MG63 (cell line): ENCODE measurements at places on chromosomes 11 and 22.
A peak's percentile ranks its signal among the peaks of the same experiment; 100 is the strongest.

- no peak for DNase-seq
Measured at GRCh38 chr22:46063846-46064227, 86.5 kb upstream of the PPARA start.

- DNase-seq: peak; percentile 87
Measured at GRCh38 chr11:12377106-12377823, at the start of gene PARVA. Gene PARVA, plus strand, starts transcription at chr11:12377571. Its CDS starts 77 bp downstream, at chr11:12377648.

DNA sequence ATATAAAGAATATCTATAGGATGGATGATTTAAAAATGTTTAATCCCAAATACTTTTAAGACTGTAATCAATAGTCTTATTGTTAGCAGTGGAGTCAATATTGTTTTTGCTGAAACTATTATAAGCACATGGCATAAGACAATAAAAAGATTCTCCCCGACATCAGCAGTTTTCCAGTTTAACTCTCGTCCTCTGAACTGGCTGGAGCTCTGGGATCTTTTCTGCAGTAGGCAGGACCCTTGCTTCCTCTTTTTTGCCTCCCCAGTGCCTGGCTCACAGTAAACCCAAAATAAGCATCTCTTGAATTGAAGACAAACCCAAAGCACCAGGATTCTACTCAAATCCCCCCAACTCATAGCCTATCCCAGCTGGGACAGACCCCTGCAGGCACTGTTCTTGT, 32.9 kb downstream of the KCNJ1 start:
- no peak for DNase-seq

DNA sequence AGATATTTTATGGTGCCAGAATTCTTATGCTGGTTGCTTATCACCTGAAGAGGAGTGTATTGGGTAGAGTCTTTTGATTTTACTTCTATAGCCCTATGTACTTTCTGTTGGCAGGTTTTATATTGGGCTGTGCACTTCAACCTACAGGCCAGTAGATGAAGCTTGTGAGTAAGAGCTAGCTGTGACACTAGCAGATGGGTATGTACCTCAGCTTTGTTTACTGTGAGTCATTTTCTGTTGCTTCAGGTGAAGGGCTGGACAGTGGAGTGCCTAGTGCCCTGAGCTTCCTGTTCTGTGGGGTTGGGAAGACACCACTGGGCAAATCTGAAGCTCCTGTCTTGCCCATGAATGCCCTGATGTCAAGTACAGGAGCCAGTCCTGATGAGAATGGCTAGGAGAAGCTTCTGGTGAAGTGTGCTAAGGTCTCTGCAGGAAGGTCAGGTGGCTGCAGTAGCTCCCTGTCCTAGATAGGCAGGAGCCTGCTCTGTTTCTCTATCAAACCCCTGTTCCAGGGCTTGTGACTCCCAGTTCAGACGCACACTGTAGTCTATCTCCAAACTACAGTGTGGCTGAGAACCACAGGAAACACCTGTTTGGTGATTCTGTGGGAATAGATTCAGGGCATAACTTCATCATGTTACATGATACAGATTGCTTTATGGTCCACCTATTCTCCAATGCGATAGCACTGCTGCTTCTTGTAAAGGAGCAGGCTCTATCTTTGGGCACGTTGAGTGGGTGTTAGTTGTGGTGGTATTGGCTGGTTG, 755.7 kb downstream of the KCNA4 start:
- DNase-seq: peak; percentile 30

GRCh38 chr22:41762980-41763779, 37.3 kb upstream of the CCDC134 start:
- DNase-seq: peak; percentile 7

DNA sequence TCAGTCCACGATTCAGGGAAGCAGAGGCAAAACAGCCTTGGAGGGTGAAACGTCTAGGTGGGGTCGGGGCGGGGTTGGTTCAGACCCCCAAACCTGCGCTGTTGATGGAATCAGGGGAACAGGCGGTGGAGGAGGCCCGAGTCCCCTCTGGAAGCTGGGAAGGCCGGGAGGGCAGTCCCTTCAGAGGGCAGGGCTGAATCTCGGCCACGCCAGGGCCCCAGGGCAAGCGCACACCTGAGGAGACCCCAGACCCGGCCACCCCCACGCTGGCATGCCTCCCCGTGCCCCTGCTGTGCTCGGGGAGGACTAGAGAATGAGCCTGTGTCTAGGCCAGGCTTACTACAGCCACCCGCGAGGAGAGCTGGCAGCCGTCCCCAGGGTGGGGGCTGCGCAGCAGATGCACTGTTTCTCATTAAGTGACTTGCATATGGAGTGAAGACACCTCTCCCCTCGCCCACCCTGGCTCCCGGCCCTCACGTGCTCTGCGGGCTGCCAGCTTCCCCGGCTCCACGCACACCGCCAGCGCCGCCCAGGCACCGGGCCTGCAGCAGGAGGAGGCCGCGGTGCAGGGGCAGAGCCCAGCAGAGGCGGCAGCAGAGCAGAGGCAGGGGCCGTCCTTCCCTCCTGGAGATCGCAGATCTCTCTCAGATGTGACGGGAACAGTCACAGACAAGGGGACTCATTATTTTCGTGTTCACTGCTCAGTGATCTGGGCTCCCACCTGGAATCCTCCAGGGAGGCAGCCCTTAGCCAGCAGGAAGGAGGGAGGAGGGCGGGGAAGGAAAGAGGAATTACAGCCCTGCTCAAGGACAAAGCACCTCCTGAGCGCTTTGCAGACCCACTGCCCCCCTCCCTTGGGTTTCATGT, 47.1 kb upstream of the OPCML start:
- DNase-seq: no peak

DNA sequence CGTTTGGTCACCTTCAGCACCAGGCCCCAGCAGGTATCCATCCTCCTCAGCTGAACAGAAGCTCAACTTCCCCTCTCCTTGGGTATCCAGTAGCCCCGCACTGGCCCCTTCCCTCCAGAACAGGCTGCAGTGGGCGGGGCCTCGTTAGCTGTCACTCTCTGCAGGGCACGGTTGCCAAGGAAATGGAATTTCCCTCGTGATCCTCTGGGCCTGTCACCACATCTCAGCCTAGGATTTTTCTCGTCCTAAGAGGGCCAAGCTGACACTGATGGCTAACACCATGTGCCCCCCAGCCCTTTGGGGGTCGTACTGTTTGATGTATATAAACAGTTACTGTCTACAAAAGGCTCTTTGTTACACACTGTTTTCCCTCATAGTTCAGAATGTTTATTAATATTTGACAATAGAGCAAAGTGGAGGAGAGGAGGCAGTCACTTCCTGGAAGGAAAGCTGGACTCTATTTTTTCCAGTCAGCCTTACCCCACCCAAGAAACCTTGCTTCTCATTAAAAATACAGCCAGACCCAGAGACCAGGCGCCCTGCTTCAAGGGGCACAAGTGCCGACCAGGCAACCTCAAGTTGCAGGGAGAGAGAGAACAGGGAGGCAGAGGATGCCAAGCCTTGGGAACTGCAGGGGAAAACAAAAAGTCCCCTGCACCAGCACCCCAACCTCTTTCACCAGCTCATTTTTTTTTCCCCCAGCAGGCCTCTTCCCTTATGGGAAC, 44.5 kb downstream of the FEZ1 start:
- DNase-seq: no peak

DNA sequence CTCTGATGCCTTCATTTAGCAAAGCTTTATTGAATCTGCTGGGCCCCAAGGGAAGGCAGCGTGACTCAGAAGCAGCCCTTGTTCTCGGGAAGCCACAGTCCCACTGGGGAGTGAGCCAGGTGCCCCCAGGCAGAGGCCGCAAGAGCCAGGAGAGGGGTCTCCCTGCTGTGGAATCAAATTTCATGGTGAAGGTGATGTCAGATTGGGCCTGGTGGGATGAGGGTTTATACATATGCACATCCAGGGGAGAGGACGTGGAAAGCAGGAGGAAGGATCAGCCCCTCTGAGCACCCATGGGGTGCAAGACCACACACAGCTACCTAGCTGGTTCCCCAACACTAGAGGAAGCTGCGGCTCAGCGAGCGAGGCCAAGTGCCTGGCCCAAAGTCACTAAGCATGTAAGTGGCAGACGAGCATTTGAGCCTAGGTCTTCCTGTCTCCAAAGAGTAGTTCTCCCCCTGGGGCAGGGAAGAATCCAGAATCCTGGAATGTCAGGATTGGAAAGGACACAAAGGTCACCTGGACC, 2.0 kb downstream of the SYNGR1 start:
- no peak for DNase-seq

DNA sequence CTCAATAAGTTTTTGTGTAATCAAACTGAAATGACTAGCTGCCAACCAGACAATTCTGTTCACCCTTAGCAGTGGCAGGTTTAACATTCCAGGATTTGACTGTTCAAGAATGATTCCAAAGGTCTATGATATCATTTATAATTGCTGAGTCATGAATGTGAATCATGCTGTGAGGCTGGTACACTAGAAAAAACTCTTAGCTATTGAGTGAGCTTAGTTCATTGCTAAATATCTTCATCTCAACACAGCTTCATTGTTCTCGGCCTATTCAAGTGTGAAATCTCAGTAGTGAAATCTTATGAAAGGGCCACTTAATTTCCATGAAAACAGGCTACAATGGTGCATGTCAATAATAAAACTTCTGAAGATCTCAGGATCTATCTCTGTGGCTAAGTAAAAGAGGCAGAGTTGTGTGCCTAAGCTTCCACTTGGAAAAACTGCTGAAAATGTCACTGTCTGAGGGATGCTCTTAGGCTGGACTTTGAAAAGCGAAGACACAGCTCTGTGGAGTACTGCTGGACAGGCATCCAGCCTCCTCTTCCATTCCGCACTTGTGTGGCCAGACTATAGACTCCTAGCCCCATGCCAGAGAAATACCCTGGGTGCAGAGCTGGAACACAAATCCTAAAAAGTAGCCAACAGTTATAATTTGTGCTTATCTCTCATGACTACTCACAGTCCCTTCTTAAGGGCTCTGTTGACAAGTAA, 12.8 kb downstream of the AQP11 start:
- DNase-seq: peak; percentile 13

DNA sequence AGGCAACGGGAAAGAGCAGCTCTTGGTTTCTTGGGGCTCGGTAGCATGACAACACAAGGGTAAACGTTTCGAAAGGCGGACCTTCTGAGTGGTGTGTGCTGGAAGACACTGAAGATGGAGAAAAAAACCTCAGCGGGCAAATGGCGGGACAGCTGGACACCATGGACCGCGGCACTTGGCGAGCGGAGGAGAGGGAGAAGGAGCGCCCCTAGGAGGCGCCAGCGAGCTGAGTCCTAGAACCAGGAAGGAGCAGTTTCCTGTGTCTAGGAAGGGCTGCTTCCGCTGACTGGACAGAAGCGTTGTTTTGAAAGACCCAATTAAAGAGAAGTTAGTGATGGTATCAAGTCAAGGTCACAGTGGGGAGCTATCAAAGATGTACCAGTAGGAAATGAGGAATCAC, 44.0 kb upstream of the OPCML start:
- peak; percentile 12 for DNase-seq

DNA sequence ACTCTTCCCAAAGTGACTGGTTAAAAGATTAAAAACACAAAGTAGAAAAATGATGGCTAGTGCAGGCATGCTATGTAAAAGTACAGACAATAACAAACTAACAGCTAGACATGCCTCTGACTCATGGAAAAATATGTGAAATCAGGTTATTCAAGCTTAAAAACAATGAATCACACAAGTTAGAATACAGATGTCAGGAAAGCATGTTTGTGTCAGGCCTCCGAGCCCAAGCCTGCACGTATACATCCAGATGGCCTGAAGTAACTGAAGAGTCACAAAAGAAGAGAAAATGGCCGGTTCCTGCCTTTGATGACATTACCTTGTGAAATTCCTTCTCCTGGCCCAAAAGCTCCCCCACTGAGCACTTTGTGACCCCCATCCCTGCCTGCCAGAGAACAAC, 110.1 kb downstream of the NOX4 start:
- DNase-seq: peak; percentile 78

DNA sequence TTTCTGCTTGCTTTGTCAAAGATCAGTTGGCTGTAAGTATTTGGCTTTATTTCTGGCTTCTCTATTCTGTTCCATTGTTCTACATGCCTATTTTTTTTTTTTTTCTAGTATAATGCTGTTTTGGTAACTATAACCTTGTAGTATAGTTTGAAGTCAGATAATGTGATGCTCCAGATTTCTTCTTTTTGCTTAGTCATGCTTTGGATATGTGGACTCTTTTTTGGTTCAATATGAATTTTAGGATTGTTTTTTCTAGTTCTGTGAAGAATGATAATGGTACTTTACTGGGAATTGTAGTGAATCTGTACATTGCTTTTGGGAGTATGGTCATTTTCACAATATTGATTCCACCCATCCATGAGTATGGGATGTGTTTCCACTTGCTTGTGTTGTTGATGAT, 37.9 kb upstream of the ARHGAP20 start:
- no peak for DNase-seq

DNA sequence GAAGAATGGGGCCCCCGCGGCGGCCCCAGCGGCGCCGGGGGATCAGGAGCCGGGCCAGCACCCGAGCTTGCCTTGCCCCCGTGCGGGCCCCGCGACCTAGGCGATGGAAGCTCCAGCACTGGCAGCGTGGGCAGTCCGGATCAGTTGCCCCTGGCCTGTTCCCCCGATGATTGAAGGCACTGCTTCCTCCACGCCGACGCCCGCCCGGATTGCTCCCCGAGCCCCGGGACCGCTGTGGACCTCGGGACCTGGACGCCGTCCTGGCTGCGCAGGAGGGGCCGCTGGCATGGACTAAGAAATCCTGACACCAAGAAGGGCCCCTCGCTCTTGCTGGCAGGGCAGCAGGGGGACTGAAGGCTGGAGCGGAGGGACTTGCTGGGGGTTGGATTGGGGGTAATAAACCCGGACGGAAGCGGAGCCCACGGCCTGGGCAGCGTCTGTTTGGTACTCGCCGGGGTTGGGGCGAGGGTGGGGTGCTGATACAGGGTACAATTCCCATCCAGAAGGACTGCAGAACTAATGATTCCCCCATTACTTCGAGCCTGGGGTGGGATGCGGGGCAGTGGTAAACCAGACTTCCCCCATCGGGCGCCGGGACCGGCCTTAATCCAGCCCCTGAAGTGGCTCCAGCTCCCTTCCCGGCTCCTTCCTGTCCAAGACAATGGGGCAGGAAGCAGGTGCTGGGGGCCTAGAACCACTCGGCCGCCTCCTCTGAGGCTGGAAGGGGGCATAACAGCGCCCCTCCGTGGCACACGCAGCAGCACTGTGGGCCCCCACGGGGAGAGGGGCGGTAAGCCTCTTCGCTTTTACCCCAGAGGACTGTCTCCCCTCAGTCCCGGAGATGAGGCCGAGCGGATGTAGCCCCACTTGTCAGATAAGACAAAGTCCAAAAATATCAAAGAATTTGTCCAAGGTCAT, 1.0 kb downstream of the CCDC85B start:
- DNase-seq: peak; percentile 90

DNA sequence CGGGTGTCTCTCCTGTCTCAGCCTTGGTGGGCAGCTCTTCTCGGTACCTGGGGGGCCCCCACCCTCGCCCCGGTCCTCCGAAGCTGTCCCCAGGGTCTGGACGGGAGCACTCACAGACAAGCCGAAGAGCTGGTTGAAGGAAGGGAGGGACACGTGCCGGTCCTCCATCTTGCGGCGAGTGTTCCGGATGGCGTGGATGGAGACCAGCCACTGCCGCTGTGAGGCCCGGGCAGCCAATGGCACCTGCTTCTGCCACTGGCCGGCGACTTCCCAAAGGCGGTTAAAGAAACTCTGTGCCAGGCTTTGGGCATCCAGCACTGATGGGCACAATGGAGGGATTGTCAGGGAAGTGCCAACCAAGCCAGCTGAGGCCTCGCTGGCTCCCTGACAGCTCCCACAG, 18.7 kb downstream of the PPM1F start:
- DNase-seq: no peak

- DNase-seq: peak; percentile 52
Measured at GRCh38 chr22:36644333-36644757, 59.2 kb downstream of the CACNG2 start.

GRCh38 chr11:112822478-112823274, 138.5 kb upstream of the NCAM1 start:
- peak; percentile 5 for DNase-seq
